ENCODE measurements at places on chromosomes 7 and 10.

DNA sequence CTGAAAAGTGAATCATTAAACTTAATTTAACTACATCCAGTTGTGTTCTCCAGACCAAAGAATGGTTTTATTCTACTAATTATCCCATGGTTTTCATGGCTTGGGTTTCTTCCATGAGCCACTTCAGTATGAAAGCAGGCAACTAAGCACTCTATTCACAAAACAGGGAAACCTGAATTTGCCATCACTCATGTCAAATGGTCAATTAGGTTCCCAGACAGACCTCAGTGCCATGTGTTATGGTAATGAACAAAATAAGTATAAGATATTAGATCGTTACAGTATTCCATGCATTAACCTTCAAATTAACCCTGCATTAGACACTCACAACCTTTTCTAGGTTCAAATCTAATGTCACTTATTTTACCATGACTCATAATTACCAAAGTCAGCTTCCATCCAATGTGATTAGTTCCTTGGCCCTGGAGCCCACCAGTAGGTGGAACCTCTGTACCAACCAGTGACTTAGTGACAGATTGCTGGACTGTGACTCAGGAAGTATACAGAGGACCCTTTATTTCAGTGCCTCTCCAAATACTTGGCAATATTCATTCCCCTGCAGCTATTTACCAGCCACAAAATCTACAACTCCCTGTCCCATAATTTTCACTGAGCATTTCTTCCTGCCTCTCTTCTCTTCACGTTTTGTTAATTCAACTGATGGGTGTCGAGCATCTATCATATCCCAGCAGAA is 1270.2 kb upstream of the SORCS1 start:
- DNase-seq: no peak

GRCh38 chr10:7006566-7006965 is 404.3 kb downstream of the SFMBT2 start:
- no peak for DNase-seq

DNA sequence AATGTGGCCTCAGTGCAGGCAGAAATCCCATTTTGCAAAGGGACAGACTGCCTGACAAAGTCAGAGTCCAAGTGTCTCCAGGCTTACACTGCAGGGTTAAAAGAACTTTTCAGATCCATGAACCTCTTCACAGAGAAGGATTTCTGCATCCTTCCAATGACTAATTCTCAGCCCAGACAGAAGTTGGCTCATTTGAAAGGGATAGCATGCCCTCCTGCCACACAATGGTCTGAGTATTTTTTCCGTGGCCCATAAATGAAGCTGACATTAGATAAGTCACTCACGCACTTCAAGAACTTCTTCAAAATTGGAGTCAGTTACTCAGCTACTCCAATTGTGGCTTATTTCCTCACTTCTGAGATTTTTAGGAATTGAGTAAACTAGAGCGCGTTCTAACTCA is 170.2 kb downstream of the PLXNA4 start:
- no peak for DNase-seq

GRCh38 chr7:43502941-43503340 is 80.0 kb upstream of the STK17A start:
- DNase-seq: no peak

- DNase-seq: no peak
These were observed 234.4 kb upstream of the IMMP2L start for GRCh38 chr7:111796671-111797070.

DNA sequence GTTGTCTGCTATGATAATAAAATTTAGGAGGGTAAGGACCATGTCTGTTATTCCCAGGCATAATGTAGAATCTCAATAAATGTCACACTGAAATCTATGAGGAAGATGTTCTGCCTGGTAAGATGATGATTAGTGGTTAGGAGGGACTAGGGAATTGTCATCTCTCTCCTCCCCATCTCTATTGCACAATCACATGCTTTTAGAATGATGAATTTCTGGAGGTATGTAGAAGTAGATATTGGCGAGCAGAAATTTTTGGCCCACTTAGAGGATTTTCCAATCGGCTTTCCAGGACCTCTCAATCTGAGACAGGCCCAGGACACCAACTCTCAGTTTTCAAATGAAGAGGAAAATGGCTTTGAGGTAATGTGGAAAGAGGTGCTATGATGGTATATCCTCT is 2.0 kb upstream of the PITX3 start:
- DNase-seq: no peak

GRCh38 chr10:131730771-131731497 is 169.9 kb upstream of the PPP2R2D start:
- DNase-seq: no peak

DNA sequence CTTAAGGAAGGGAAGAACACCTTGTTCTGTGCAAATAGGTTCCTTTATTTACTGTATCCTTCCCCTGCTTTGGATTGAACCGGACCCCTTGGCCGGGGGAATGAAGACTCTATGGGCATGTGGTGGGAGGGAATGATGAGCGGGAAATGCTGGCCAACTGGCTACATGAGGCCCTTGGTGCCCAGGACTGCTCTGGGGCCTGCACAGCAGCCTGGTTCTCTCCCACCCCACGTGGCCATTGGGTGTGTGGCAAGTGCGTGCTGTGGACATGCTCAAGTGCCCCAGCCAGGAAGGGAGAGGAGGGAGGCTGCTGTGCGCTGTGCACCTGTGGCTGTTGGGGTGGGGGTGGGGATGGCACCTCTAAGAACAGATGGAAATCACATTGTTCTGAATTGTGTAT is 917.0 kb upstream of the GHITM start:
- no peak for DNase-seq

- no peak for DNase-seq
These were observed 17.4 kb downstream of the TRIM8 start for GRCh38 chr10:102661658-102662028.

DNA sequence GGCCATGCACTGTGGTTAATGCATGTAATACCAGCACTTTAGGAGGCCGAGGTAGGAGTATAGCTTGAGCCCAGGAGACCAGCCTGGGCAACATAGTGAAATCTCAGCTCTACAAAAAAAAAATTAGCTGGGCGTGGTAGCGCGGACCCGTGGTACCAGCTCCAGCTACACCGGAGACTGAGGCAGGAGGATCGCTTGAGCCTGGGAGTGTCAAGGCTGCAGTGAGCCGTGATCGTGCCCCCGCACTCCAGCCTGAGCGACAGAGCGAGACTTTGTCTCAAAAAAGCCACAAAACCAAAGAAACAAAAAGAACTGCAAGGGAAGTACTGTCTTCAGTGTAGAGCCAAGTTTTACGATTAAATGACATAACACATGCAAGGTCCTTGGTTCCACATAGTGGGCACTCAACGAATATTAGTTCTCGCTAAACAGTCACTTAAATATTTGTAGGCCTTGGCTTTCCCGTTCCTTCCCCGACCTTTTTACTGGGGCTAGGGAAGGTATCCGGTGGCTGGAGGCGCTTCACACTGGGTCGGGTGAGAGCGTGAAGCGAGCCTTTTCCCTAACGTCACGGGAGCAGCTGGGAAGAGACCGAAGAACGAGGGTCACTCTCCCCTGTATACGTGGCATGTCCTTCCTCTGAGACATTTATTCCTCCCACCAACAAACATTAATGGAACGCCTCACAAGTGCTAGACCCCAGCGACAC is 993 bp upstream of the SND1 start:
- DNase-seq: no peak

DNA sequence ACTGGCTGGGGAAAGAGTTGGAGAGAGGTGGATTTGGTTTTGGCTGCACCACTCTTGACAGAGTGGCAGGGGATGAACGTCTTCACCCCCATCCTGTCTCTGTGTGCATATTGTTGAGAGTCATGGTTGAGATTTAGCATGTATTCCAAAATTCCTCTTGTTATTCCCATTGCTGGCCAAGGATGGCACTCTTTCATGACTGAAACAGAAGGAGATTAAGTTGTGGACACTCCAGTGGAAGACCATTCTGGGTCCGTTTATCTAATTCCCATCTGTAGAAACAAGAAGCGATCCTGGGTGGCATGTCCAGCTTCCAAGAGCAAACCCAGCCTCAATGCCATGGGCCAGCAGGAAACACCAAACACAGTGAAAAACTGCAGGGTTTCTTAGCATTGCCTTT is 469.0 kb upstream of the IGFBP3 start:
- no peak for DNase-seq

- no peak for DNase-seq
These were observed 126.4 kb downstream of the KBTBD2 start for GRCh38 chr7:32765185-32765584.

DNA sequence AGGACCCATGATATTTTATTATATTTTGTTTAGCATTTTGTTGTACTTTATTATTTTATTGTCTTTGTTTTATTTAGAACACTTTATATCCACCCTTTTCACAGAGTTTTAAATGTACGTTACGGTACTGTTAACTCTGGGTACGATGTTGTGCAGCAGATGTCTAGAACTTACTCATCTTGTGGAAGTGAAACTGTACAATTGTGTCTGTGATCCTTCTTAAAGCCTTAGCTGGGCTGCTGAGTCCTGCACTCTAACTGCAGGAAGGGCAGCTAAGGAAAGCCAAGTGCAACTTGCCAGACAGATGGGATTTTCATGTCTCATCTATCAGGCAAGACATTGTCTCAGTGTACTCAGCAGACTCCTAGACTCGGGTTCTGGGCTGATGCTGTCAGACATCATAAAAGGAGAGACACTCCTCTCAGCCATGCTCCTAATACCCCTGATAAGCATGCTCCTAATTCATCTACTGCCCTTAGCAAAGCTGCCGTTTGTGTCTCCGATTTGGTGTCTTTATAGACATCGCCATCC is 14.6 kb upstream of the INSYN2A start:
- no peak for DNase-seq

GRCh38 chr7:27526611-27527347 is 135.9 kb downstream of the HIBADH start:
- DNase-seq: no peak

GRCh38 chr7:57412168-57412567 is 37.8 kb upstream of the ZNF716 start:
- DNase-seq: no peak

- DNase-seq: no peak
These were observed 207.8 kb downstream of the TAX1BP1 start for GRCh38 chr7:27947586-27948278.

- DNase-seq: no peak
These were observed 134.1 kb downstream of the LRMDA start for GRCh38 chr10:75565286-75566251.

GRCh38 chr10:98418665-98419468 is 3.9 kb upstream of the PYROXD2 start:
- no peak for DNase-seq

GRCh38 chr7:102891693-102892261 is 21.0 kb upstream of the LRRC17 start:
- DNase-seq: no peak

DNA sequence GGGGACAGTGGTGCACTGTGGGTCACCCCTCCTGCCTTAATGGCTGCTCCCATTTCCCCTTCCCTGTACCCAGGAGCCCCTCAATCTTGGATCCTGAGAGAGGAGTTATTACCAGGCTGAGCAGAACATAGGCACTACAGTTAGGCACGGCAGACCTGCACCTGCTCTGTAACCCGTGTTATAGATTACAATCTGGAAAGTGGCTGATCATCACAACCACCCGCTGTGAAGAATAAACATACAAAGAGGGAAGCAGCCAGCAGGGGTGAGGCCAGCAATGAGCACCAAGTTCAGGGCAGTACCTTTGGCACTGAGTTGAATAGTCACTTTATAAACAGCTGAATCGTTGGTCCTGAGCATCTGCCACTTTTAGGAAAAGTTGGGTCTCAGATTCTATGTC is 1.7 kb downstream of the CDHR1 start:
- DNase-seq: no peak

DNA sequence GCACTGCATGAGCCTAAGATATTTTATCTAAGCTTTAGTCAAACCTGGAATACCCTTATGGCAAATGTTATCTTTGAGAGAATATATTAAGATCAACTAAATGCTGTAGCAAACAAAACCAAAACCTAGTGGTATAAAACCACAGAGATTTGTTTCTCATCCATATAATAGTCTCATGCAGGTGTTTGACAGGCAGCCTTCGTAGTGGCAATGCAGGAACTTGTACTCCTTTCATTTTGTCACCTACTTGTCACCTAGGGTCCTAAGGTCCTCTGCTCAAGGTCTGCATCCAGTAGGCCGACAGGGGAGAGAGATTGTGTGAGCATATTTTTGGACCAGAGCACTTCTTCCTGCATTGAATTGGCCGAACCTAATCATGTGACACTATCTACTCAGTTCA is 352.6 kb downstream of the GPR37 start:
- DNase-seq: no peak

DNA sequence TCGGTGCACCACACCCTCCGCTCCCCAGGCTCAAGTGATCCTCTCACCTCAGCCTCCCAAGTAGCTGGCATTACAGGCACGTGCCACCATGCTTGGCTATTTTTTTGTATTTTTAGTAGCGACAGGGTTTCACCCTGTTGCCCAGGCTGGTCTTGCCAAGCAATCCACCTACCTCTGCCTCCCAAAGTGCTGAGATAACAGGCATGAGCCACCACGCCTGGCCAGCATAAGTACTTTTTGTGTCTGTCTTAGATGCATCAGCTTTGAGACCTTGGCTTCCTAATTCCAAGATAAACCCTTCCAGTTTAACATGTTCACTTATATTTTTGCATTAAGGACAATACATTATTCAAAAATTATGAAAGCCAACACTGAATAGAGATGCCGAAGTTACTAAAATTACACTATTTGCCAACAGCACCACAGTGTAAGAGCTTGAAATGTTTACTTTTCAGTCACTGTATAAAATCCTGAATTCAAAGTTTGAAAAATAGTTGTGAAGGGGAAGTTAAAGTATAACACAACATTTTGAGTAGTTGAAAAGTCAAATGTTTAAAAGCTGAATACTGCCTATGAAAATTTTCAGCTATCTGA is 36.5 kb downstream of the ANKIB1 start:
- DNase-seq: no peak

GRCh38 chr7:30925913-30926312 is 14.3 kb downstream of the AQP1 start:
- DNase-seq: no peak

GRCh38 chr10:8919280-8919679 is 864.8 kb downstream of the GATA3 start:
- no peak for DNase-seq

GRCh38 chr7:42237811-42238541 is 967 bp upstream of the GLI3 start:
- DNase-seq: no peak

DNA sequence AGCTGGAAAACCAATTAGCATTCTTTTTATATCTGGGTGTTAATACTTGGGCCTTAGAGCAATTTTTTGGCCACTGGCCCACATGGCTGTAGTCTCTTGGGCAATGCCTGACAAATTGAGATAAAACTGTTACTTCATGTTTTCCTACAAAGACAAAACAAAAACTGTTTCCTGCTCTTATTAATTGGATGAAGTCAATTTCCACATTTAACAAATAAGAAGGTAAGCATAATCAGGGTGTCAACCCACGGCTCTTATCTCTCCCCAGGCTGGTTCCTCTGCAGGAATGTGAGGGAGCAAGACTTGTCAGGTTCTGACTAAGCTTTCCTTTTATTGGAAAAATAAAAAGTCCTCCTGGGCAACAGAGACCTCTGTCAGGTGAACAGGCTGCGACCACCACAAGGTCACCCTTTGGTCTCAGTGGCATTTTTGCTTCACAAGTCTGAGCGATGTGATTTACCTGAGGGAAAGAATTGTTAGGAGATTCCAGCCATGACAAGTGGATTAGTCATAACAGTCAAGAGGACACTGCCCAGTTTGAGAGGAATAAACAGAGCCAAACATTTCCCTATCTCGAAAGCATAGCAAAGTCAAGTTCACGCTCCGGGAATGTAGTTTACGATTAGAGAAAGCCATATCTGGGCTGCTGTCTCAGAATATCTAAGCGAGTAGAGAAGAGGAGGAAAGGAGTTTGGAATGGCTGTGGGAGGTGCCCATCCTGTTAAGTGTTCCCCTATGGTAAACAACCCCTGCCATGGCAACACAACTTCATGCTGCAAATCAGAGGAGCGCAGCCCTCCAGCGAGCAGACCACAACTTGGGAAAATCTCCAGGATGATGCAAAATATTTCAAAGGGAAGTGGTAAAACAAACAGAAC is 144.4 kb downstream of the TES start:
- no peak for DNase-seq

Measured in cortex of kidney (tissue), 1 donor.